ENCODE measurements at places on chromosomes 16 and 17.

GRCh38 chr16:70158261-70158939 is 15.2 kb upstream of the CLEC18C start:
- no peak for DNase-seq

DNA sequence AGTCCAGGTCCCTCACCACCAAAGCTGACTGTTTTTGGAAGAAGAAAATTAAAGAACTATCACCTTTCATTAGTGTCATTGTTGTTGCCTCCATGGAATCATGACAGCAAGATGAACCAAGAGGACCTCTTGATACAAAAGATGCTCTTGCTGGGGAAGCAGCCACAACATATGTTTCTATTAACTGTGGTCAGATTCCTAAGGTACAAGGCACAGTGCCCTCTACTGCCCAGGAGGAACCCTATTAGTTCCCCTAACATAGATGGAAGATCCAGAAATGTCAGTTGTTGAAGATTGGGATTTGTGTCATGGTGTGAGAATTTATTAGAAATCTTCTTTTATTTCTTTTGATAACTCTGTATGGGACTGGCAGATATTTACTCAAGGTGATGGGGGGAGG is 188.2 kb upstream of the ANKFN1 start:
- no peak for DNase-seq

DNA sequence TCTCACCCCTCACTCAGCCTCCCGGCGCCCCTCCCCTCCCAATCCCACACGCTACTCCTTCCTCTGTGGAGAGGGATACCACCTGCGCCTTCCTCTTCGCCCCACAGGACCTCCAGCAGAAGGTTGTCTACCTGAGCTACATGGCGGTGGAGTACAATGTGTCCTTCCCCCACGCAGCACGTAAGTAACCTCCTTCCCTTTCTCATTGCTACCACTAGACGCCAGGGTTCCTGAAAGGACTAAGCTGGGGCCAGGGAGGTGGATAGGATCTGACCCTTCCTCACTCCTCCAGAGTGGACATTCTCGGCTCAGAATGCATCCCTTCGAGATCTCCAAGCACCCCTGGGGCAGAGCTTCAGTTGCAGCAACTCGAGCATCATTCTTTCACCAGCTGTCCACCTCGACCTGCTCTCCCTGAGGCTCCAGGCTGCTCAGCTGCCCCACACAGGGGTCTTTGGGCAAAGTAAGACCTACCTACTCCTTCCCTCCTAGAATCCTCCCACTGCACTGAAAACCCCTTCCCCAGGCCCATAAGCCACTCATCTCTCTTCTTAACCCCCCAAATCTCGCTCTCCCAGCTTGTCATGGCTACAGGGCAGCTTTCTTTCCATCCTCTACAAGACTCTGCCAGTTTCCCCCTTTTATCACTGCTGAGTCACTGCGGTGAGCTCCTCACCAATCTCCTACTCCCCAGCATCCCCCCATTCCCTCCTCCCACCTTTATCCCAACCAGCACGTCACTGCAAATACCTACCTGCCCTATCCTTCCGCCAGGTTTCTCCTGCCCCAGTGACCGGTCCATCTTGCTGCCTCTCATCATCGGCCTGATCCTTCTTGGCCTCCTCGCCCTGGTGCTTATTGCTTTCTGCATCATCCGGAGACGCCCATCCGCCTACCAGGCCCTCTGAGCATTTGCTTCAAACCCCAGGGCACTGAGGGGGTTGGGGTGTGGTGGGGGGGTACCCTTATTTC is 1.5 kb downstream of the CD68 start:
- DNase-seq: no peak

GRCh38 chr17:50021681-50022370 is 26.8 kb upstream of the DLX3 start:
- no peak for DNase-seq

GRCh38 chr16:84115919-84116719 is 623 bp downstream of the MBTPS1 start:
- no peak for DNase-seq

DNA sequence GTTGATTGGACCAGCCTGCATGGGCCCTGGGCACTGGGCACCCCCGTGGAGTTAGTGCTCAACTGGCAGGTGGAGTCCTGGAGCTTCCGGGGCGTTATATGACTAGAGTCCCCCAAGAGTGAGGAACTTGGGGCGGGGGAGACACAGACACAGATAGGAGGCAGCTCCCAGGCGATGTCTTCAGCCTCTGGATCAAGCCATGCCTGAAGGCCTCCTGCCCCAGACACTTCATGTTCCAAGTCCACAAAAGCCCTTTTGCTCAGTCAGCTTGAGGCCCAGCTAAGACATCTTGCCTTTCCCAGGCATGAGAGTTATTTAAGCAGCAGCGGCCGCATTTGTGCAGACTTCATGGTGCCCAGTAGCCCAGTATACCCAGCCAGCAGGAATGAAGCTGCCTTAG is 136.6 kb upstream of the CIBAR2 start:
- DNase-seq: no peak

GRCh38 chr17:16085066-16085699 is 85.6 kb downstream of the TTC19 start:
- DNase-seq: peak; percentile 17

- no peak for DNase-seq
Measured at GRCh38 chr17:9968881-9969280, 63.8 kb upstream of the RCVRN start.

- peak; percentile 60 for DNase-seq
Measured at GRCh38 chr16:51151435-51151960, 428 bp upstream of the SALL1 start.

- no peak for DNase-seq
Measured at GRCh38 chr17:50152736-50153135, 2.3 kb upstream of the PPP1R9B start.

Measured in skeletal muscle cell (primary cell).